ENCODE measurements at places on chromosomes 6 and 20.
A peak's percentile ranks its signal among the peaks of the same experiment; 100 is the strongest.

DNA sequence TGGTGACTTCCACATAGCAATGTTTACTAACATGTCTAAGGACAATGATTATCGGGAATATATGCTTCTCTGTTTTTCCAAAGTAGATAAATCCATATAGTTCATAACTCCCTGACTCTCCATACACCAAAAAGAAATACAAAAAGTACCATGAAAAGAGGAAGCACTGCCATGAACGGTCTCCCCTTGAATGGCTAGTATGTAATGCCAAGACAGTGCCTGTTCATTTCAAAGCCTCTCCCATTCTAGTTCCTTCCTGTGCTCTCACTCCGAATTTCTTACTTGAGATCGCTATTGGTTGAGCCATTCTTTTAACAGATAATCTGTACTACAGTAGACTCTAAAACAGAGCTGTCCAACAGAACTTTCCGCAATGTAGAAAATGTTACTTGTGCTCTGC lies 54.8 kb upstream of the EDN1 start:
- DNase-seq: no peak

DNA sequence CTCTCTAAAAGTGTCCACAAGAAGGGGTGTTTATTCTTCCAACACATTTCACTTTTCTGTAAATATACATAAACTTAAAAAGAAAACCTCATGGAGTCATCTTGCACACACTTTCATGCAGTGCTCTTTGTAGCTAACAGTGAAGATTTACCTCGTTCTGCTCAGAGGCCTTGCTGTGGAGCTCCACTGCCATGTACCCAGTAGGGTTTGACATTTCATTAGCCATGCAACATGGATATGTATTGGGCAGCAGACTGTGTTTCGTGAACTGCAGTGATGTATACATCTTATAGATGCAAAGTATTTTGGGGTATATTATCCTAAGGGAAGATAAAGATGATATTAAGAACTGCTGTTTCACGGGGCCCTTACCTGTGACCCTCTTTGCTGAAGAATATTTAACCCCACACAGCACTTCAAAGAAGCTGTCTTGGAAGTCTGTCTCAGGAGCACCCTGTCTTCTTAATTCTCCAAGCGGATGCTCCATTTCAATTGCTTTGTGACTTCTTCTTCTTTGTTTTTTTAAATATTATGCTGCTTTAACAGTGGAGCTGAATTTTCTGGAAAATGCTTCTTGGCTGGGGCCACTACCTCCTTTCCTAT lies 17.9 kb downstream of the IRF4 start:
- DNase-seq: no peak

DNA sequence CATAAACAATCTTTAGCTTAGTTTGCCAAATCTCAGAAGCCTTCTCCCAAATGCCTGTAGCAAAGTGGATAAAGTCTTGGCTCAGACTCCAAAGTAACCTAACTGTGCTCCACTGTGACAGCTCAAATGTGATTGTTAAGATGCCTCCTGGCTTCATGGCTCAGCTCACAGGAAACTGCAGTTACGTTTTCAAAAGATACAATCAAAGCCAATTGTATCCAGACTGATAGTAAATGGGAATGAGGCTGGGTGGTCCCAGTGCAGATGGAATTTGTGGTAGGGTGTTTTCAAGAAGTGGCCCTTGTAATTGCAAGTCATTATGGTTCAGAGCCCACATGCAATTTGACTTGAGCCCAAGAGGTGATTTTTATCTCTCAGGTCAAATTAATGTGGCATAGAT lies 151.2 kb upstream of the TAB2 start:
- no peak for DNase-seq

DNA sequence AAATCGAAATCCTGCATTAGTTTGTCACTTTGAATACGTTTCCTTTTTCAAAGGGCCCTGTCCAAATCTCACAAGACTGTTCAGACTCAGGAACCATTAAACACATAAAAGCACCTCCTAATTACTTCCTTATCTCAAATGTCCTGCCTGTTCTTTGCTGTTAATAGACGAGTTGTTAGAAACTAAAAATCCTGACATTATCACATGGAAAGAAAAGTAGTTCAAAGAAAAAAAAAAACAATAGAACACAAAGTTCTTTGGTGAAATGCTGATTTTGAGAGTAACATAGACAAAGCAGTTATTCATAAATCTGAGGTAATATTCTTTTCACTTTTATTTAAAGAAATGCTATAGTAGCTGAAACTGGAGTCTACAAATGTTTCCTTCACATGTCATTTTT lies 12.1 kb upstream of the TAB2 start:
- no peak for DNase-seq

- DNase-seq: no peak
Measured at GRCh38 chr6:155171747-155172449, 91.9 kb upstream of the CLDN20 start.

GRCh38 chr6:111605100-111605751 lies 452 bp downstream of the TRAF3IP2 start:
- DNase-seq: peak; percentile 79

- no peak for DNase-seq
Measured at GRCh38 chr20:9329355-9330101, 184.9 kb upstream of the LAMP5 start.

DNA sequence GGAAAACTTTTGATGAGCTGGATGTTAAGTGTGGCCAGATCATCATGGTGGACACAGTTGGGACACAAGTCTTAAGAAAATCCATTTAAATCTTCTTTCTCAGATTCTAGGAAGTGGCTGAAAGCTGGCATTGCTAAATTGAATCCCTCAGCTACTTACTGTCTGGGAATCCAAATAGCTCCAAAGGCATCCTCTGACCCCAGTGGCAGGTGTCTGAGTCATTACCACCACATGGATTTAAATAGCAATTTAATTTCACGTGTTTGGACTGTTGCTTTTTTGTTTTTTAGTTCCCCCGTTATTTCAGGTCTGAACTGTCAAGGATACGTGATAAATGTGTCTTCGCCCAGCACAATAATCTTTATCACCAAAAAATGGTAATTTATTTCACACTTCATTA lies 33.2 kb upstream of the HDGFL1 start:
- no peak for DNase-seq

- DNase-seq: no peak
Measured at GRCh38 chr20:60955706-60956105, 296.4 kb upstream of the CDH4 start.

- no peak for DNase-seq
Measured at GRCh38 chr6:125858427-125859320, 67.9 kb downstream of the NCOA7 start.

- DNase-seq: peak; percentile 16
Measured at GRCh38 chr6:125421836-125422235, 120.1 kb upstream of the HDDC2 start.

GRCh38 chr6:21733311-21733710 lies 139.8 kb downstream of the SOX4 start:
- no peak for DNase-seq

GRCh38 chr20:46011631-46012482 lies 3.1 kb downstream of the MMP9 start:
- DNase-seq: peak; percentile 47

- no peak for DNase-seq
Measured at GRCh38 chr20:36349384-36350170, 43.4 kb downstream of the DLGAP4 start.

DNA sequence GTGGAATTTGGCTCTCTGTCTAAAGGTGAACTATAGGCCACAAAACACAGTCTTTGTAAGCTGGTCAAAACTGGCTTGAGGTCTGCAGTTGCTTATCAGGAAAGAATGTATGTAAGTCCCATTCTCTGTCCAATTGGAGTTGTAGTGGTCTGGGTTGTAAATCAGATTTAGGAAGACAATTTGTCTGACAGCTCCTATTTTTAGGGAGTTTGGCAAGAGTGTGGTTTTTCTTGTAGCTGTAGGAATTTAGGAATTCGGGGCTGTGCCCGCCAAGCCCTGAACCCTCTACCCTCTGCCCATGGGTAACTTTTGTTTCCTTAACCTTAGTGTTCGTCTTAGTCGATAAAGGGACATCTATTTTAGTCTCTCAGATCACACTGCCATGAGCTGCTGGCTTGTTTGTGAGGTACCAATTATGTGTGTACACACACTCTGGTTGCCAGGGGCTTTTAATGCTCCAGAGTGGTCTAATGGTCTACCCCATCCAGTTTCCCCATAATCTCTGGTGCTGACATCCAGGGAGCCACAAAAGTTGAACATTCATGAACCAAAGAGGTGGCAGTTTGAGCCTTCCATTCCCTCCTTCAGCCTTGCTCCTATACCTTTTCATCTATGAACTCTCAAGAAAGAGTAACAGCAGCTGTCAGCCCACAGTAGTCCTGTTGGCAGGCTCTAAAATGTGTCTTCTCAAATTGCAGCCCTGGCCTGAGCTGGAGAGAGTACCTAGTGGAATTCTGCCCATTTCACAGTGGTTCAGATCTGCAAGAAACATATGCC lies 93.0 kb downstream of the ANKRD6 start:
- DNase-seq: no peak

DNA sequence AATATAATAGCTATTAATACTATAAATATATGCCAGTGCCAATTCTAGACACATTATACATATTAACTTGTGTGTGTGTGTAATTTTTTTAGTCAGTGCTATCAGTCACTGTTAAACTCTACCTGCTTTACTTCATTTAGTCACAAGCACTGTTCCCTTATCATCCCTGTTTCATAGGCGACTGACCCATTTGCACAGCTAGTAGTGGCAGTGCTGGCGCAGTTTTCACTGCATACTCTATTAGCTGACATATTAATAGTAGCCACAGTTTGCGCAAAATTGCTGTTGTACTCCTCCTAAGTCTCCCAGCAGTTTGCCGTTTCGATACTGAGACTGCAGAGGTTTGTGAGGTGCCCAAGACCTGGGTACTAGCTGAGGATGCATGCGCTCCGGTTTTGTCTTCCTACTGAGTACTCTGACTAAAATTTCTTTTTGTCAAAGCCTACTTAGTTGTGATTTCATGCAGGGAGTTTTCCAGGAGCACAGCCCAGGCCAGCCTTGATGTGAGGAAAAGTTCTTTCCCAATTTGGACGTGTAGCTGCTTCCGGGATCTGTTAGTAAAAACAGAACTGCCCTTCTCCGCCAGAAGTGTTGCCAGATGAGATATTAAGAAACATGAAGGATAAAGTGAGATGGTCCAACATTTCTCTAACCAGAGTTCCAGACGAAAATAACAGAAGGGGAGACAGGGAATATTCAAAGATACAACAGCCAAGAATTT lies 5.6 kb downstream of the BAG2 start:
- peak; percentile 24 for DNase-seq

- DNase-seq: no peak
Measured at GRCh38 chr6:135385299-135385698, 112.2 kb downstream of the AHI1 start.

- DNase-seq: no peak
Measured at GRCh38 chr6:167079853-167080297, 43.0 kb upstream of the CCR6 start.

- DNase-seq: no peak
Measured at GRCh38 chr6:126107475-126108166, 121.3 kb downstream of the TRMT11 start.

DNA sequence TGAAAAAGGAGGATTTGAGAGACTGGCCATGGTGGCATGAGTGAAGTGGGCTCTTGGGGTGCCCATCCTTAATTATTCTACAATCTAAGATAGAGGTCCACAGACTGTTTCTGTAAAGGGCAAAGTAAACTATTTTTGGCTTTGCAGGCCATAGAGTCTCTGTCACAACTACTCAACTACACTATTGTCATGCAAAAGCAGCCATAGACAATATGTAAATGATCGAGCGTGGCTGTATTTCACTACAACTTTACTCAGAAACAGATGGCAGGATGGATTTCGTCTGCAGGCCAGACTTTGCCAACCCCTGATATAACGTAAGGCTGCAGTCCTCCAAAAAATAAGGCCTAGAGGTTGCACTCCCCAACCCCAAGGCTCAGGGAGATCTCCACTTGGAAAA lies 58.2 kb upstream of the NAA20 start:
- no peak for DNase-seq

DNA sequence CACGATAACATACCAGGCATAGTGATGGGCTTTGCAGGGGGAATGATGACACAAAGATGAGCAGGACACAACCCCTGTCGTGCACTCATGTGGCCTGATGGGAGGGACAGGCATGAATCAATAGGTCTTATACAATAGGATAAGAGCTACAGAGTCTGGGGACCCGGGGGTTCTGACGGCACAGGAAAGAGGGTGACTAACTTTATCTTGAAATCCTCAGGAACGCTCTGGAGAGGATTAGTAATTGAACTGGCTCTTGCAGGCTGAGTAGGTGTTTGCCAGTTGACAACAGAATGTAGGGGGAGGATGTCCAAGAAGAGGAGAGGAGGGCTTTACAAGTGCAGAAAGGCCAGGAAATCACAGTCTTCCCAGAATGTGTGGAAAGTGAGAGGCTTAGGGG lies 219.9 kb upstream of the ECI2 start:
- no peak for DNase-seq

GRCh38 chr20:5393218-5393870 lies 76.6 kb upstream of the PROKR2 start:
- DNase-seq: no peak

DNA sequence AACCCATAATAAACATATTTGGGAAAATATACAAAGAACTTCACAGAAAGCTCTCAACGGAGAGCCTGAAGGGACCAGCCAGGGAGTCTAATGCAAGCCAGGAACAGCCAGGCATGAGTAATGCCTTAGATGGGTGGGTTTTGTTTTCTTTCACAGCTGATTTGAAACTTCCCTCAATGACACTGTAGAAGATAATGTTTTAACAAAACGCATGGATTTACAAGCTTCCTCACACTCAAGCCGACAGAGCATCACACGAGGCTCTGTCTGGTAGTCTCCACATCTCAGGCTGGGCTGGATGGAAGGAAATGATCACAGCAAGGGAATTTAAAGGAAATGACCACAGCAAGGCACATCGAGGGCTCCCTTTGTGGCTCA lies 113.9 kb downstream of the GMPR start:
- no peak for DNase-seq

GRCh38 chr6:69007781-69008180 lies 372.7 kb downstream of the ADGRB3 start:
- DNase-seq: no peak

DNA sequence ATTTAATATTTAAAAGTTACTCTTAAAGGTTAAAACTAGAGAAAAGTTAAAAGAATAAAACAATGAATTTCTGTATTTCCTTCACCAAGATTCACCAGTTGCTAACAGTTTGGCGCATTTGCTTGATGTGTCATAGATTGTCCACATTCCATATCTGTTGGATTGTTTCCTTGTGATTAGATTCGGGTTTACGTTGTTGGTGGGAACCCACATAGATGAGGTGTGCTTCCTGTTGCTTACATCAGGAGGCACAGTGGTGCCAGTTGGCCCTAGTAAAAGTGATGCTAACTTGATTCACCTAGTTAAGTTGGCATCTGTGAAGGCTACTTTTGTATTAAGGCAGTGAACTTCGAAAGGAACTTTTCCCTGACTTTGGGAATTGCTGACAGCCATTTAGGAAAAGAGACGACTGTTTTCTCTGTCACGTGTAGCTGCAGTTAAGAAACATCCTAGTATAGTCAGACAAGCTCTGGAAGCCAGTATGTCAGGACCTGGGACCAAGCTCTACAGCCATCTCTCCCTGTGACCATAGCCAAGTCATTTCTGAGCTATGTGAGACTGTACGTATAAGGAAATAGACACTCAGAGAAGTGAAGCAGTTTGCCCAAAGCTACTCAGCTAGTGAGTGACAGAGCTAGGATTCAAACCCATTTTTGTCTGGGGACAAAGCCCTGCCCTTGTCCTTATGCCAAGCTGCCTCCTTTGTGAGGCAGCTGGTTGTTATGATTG lies 49.0 kb downstream of the PPARD start:
- no peak for DNase-seq

GRCh38 chr6:80832337-80832736 lies 725.9 kb downstream of the BCKDHB start:
- no peak for DNase-seq
